A549 (cell line): ENCODE measurements at places on chromosomes 13 and 19. TPM values are rescaled to one million over a fixed set of nuclear protein-coding genes. Genes with fewer than 3 reads are reported as not detected.

The SIGLEC9 gene
- not detected in 3 replicates for polyA plus RNA-seq

The APOC1 gene
- 172 to 198 TPM (median 196 TPM) in 3 replicates for polyA plus RNA-seq

The MEIS3 gene
- polyA plus RNA-seq, result 21.8 to 31.4 TPM (median 27.1 TPM) in 3 replicates

DNA sequence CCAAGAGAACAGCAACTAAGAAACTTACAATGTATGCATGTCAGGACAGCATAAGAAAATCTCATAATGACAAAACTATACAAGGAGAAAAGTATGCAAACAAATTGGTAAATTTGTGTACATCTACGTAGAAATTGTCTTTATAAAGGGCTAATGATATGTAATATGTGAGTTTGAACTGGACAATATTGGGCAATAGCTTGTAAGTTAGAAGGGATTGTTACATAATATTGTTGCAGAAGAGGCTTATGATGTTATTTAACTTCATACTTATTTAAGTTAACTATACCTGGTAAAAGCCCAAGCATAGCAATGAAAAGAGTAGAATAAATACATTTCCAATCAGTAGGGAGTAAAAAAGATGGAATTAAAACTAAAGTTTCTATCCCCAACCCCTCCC lies 134.0 kb downstream of the MAB21L1 start:
- no peak for DNase-seq

DNA sequence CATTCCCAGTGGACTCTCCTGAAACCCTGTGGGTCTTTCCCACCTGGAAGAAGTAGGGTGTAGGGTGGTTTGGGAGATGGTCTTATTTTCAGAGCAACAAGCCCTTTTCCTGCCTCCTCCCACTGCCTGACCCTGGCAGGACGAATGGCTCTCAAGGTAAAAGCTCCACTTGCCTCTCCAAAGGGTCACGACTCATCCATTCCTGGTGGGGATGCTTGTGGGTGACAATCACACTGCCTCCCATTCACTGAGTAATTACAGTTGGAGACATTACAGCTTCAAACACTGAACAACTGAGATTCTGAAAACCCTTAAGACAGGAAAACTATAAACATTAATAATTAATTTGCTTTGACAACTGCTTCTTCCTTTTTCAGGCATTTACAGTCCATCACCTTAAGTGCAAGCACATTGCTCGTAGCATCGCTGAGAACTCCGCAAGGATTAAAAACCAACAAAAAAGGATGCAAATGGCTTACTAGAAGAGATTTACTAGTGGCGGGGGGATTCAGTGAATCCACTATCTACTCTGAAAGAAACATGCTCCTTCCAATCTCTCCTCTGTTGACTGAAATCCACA lies 199.6 kb upstream of the IRS2 start:
- DNase-seq, result no peak
